ENCODE measurements at places on chromosomes 16 and 17.

GRCh38 chr17:13740686-13741085 lies 139.0 kb upstream of the HS3ST3A1 start:
- no peak for DNase-seq

DNA sequence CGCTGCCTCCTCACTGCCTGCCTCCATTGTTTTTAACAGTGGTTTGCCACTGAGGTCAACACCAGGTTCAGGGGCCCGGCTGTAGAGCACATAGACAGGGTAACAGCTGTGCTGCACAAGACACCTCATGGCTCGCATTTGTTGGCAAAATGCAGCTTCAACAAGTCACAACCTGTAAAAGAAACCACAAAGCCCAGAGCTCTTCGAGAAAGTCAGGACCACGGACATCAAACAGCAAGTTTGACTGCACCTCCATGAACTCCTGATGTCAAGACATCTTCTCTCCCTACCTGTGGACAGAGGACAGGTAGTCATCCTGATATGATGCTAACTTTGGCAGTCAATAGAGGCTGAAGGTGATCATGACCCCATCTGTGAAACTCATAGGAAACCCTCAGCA lies 142.4 kb upstream of the SOX9 start:
- DNase-seq, result no peak

DNA sequence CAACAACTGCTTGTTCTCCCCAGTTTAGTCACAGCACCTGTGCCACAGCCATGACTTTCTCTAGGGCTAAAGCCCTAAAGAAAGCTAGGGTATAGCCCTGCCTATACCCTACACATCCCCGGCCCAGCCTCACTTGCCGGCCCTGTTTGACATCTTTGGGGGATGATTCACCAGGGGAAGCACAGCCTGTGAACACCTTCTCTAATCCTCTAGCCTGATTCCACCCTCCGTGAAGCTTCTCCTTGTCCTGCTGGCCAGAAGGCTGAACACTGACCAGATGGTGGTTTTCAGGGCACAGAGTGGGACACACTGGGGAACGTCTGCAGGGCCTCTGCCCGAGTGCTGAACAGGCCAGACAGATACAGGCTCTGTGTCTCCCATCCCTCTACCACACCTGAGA lies 6.0 kb downstream of the CLEC16A start:
- no peak for DNase-seq

- no peak for DNase-seq
Observed at GRCh38 chr17:21549107-21549687, 143.1 kb upstream of the KCNJ18 start.

DNA sequence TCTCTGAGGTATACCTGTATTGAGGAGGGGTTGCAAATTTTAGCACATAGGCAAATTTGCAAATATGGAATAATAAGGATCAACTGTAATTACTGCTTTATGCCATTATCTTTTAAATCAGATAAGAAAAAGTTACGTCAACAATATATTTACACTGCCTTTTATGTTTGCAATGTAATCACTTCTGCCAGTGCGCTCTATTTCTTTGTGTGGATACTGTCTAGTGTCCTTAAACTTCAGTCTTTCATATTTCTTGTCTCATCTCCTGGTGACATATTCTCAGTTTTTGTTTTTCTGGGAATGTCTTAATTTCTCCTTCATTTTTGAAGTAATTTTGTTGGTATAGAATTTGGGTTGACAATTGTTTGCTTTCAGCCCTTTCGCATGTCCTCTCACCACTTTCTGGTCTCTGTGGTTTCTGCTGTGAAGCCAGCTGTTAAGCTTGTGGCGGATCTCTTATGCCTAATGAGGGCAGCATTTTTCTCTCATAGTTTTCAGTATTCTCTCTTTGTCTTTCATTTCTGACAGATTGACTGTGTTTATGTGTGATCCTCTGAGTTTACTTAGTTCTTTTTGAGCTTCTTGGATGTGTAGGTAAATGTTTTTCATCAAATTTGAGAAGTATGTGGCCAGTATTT lies 37.6 kb upstream of the ABCC11 start:
- DNase-seq, result no peak

GRCh38 chr17:55500103-55500502 lies 11.1 kb downstream of the SMIM36 start:
- DNase-seq, result no peak

DNA sequence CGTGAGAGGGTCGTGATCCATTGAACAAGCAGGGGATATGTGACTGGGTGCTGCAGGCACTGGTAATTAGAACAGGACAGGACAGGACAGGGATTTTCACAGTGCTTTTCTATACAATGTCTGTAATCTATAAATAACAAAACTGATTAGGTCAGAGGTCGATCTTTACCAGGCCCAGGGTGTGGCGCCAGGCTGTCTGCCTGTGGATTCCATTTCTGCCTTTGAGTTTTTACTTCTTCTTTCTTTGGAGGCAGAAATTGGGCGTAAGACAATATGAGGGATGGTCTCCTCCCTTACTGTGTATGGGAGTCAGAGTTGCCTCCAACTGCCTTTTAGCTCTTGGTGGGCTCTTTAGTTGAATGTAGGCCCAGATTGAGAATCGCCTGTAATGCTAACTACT lies 1.5 kb upstream of the ZNF764 start:
- DNase-seq, result no peak

Data from NCI-H1092 treated with DMSO at 0.1 percent for 48 hours (cell line).